Stimulated activated CD4-positive, alpha-beta T cell treated with anti-CD3 and anti-CD28 coated beads, Interleukin-1b, Interleukin-23, amount 100 ng/mL, for 4 hours (primary cell): ENCODE measurements at places on chromosomes 7 and 10.

DNA sequence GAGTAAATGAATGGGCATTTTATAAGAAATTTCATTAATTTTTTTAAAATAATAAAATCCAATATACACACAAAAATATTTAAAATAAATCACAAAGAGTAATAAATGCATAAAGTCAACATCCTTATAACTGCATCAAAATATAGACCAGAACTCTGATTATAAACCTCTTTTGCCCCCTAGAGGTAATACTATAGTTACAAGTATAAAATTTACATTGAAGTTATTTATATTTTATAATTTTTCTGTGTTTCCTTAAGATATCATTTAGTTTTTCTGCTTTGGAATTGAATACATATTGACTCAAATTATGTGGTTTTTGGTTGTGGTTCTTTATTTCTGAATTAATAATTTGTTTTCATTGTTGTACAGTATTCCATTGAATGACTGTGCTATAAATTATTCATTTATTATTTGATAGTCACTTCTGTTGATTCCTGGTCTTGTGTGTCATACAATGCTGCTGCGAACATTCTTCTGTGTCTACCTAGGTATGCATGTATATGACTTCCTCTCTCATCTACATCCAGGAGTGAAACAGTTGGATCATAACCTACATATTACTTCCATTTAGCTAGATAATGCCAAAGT, 673.6 kb downstream of the IPMK start:
- DNase-seq, result no peak

DNA sequence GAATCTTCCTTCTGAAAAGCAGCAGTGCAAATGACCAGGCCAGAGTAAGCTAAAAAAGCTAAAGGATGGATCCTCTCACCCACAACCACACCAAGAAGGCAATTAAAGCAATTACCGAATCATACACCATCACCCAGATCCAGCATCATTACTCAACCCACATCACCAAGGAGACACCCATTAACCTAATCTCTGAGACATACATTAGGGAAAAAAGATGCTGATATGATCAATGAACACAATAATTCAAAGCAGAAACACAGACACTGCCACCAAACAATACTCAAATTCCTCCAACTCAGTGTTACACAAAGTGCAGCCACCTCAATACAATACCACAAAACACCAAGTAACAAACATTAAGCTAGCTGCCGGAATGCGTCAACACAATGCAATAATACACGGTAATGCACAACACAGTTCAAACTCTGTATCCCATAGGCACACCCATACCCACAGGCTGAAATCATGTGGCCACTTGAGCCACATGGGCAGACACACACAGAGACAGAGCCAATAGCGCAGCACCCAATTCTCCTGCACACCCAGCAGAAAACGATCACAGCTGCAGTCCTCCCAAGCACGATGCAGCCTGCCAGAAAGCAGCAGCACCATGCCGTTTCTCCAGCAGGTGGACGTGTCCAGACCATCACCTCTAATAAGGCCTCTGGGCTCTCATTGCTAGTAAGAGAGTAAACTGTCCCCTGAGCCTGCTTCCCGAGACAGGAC, 21.5 kb downstream of the PAX2 start:
- DNase-seq, result no peak

GRCh38 chr7:43363035-43363791, 219.7 kb upstream of the STK17A start:
- no peak for DNase-seq

DNA sequence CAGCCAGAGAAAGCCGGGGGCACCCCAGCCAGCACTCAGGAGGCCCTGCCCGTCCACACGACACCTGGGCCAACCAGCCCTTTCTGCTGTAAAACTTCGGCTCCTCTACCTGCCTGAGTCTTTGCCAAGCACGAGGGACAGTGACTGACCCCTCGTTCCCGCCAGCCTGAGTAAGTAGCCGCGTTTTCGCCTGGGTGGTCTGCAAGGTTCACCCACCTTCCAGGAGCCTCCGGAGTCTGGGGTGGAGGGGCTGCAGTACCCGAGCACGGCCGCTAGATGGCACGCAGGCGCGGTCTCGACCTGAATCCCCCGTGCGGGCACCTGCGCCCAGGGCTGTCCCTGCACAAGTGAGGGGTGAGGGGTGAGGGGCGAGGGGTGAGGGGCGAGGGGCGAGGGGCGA, 192.7 kb downstream of the PTPRN2 start:
- DNase-seq, result peak; percentile 35

DNA sequence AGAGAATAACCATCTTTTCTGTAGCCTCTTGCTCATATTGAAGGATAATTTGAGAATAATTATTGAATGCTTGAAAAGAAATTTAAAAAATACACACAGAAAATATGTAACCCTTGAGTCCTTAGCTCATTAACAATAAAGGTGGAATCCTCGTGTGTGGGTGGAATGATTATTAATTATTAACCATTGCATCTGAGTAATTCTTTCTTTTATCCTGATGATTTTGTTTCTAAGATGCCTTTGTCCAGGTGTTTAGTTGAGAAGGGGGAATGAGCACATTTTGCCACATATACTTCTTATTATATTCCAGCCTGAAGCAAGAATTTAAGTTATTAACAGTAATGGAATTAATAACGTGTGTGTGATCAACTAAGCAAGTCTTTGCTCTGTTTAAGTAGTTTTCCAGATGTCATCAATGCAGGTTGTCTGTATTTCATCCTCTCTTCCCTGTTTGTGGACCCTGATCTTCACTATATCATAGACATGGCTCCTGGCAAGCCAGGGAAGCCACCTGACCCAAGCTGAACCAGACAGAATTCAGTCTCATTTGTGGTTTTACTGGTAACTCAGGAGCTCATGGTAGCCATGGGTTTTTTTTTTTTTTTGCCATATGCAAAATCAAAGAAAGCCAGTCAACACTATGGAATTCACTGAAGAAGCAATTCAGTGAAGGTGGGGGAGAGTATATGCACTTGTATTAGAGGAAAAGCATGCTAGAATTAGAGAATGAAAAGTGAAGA, 144.3 kb downstream of the KIF20B start:
- DNase-seq, result no peak

GRCh38 chr7:98613601-98614425, 3.3 kb upstream of the NPTX2 start:
- DNase-seq, result no peak

- DNase-seq, result no peak
These were observed 228.6 kb downstream of the GLRX3 start for GRCh38 chr10:130364631-130365411.

DNA sequence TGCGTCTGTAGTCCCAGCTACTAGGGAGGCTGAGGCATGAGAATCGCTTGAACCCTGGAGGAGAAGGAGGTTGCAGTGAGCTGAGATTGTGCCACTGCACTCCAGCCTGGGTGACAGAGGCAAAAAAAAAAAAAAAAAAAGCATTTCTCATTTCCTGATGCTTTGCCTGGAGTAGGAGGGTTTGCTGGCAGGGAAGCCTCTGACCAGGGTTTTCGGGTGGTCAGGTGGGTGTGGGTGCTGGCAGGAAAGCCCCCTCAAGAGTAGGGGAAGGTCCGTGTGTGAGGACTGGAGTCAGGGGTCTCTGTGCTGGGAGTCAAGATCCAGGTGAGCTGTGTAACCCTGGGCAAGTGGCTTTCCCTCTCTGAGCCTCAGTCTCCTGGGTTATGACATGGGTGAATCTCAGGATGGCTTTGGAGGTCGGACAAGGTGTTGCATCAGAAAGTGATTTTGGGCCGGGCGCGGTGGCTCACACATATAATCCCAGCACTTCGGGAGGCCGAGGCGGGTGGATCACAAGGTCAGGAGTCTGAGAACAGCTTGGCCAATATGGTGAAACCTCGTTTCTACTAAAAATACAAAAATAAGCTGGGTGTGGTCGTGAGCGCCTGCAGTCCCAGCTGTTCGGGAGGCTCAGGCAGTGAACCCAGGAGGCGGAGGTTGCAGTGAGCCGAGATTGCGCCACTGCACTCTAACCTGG, 3.2 kb downstream of the AMZ1 start:
- DNase-seq, result no peak

DNA sequence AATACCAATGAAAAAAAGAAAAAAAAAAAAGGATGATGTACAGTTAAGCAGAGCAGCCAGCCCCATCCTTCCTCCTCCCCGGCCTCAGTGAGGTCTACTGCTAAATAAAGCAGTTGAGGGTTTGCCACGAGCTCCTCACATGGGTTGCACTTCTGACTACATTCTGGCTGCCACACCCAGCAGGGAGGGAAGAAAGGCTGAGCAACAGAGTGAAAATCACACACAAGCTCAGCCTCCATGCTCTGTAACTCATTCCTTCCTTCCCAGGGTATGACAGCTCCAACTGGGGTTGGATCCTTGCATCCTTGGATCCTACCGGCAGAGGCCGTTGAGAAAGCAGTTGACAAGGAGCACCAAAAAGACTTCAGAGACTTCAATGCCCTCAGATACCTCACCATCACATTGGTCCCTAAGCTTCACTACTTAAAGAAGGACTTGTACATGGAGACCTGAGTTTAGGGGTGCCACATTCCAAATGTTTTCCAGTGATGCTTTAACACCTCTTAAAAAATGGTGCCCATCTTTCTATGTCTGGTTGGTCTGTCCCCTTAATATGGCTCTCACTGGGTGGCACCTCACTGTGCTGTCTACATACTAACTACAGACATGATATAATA, 52.9 kb upstream of the PIK3CG start:
- no peak for DNase-seq

DNA sequence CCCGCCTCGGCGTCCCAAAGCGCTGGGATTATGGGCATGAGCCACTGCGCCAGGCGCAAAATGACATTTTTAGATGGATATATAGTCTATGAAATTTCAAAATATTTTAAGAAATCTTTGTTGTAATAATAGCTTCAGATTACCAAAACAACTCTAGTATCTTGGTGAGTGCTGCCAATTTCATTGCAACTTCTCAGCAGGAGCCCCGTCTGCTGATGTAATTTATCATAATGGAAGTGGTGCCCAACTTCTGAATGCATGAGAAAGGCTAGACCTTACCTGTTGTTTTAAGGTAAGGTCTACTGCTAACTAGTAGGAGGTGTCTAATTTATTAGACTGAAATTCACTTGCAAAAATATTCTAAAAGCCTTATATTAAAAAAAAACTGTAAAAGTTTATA, 20.0 kb downstream of the PDSS1 start:
- no peak for DNase-seq
